ENCODE measurements at places on chromosomes 6 and 20. TPM values are rescaled to one million over a fixed set of nuclear protein-coding genes. Genes with fewer than 3 reads are reported as not detected.

Gene RIMS4
- 0.07 TPM for total RNA-seq

Gene IBTK
- total RNA-seq = 25.9 TPM

Gene SPINT3
- not detected for total RNA-seq

- DNase-seq = no peak
Measured at GRCh38 chr6:19268117-19268516, 569.1 kb upstream of the ID4 start.

GRCh38 chr6:23365732-23366131, 760.3 kb upstream of the NRSN1 start:
- DNase-seq = no peak

- DNase-seq = no peak
Measured at GRCh38 chr6:151430886-151431285, 21.0 kb downstream of the RMND1 start.

- no peak for DNase-seq
Measured at GRCh38 chr6:24183584-24183983, 57.6 kb downstream of the NRSN1 start.

GRCh38 chr6:42243046-42243445, 25.4 kb upstream of the MRPS10 start:
- DNase-seq = no peak

- no peak for DNase-seq
Measured at GRCh38 chr20:55649254-55649653, 356.1 kb downstream of the CBLN4 start.

- no peak for DNase-seq
Measured at GRCh38 chr6:84801250-84801649, 36.9 kb upstream of the TBX18 start.

Data from activated naive CD4-positive, alpha-beta T cell treated with anti-CD3 and anti-CD28 coated beads for 36 hours (primary cell).